ENCODE measurements at places on chromosomes 1 and 21. TPM values are rescaled to one million over a fixed set of nuclear protein-coding genes. Genes with fewer than 3 reads are reported as not detected.

DNA sequence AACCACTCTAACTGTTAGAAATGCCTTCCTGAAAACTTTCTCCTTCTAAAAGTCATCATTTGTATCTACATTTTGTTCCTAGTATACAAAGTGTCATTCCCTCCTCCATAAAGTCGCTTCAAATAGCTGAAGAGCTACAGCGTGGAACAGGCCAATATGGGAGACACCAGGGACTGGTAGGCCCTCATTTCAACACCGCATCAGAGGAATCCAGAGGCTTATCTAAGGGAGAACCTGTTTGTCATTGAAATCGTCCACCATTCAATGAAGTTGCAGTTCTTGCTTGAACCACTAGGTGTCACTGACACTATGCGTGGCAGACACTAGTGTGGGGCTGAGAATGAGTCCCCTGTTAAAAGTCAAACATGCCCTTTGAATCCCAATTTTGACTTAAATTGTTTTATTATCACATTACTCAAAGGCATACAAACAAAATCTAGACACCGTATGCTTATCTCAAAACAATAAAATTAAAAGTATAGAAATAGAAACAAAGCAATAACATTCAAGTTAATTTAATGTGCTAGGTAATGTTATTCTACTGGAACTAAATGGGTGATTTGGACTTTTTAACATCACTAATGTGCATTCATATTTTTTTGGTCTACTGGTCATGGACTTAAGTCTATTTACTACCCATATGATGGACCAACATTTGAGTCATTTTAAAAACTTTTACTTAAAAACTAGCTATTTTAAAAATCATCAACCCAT, 182.3 kb downstream of the FCRL5 start:
- peak; percentile 63 for DNase-seq

DNA sequence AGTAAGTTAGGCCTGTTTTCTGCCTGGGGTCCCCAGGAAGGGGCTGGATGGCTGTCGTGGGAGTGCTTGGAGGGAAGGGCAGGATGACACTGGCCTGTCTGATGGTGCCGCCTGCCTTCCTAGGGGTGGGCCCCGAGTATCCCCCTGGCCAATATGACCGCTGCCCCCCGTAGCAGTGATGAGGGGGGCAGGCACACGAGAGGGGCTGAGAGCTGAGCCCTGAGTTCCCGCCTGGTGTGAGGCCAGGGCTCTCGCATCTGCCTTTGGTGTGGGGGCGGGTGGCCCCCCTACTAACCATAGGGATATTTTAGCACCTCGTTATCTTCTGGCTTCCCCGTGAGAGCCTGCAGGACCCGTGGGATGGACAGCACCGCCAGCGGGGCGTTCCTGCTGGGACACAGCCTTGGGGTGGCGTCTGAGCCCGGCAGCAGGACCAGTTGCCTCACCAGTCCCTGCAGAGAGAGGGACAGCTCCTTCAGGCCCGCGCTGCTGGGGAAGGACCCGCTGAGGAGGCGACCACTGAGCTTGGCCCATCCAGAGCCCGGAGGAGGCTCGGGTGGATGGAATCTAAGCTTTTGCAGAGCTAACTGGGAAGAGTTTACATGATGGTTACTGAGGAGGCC, 10.4 kb downstream of the KRTAP10-1 start:
- peak; percentile 4 for DNase-seq

The CTSE gene
- 67.9 TPM for polyA plus RNA-seq

DNA sequence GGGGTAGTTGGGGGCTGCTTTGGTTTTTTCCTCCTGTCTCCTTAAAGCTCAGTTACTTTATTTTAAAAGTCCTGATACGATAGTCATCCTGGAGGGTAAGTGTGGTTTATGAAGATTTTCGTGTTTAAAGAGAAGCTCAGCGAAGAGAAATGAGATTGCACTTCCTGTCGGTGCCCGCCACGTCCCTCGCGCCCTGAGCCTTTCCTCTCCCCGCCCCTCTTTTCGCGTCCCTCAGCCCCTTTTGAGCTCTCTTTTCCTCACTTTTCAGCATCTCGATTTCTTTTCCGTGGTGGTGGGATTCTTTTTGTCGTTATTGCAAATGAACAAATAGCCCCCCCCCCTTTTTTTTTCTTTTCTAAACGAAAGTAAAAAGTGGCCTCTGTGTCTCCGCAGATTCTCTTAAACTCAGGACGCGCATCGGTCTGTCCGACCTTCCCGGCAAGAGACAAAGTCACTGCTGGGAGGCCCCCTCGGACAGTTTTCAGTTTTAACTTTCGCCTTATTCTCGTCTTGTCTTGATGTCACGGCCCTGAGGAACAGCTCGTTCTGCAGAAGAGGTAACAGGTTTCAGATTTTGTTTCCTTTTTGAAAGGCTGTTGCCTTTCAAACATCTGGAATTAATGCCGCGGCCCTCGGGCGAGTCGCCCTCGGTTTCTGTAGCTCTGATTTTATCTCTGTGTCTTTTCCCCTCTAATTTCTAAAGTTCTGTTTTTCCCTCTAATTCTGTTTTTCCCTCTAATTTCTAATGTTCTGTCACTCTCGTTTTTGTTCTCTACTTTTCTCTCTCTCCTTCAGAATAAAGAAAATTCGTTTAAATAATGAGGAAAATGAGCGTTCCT, 1.0 kb upstream of the DMRTA2 start:
- peak; percentile 62 for DNase-seq

DNA sequence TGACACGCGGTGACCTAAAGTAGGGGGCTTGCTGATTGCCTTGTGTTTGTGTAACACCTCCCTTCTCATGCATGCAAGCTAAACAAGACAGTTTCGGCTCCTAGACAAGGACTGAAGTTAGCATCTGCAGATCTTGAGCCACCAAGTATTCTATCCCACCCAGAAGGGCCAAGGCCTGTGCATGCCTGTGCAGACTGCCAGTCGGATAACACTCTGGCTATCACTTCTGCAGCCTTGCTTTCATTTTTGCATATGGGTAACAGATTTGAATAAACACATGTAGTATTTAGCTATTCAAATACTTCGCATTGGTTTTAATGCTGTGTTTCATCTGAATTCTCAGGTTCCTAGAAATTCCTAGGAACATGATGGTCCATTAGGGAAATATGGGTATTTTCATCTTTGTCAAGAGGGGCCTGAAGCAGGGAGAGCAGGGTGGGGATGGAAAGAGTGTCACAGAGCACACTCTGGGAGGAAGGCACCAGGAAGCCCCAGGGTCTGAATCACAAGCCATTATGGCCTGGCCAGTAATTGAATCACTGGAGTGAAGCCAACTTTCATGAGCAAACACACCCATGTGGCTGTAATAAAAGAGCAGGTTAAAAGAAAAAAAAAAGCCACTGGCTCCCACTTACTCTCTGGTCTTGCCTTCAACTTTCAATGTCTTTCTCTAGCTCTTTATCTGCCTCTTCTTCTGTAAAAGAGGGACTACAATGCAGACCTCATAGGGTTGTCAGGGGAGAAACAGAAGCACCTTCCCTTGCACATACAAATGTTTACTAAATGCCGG, 28.3 kb downstream of the GADD45A start:
- no peak for DNase-seq

The PROK1 gene
- 0.22 TPM for polyA plus RNA-seq

- no peak for DNase-seq
These were observed 2.0 kb upstream of the CD101 start for GRCh38 chr1:116999596-116999995.

- DNase-seq, result no peak
These were observed 252.2 kb downstream of the RPS6KC1 start for GRCh38 chr1:213303286-213303685.

DNA sequence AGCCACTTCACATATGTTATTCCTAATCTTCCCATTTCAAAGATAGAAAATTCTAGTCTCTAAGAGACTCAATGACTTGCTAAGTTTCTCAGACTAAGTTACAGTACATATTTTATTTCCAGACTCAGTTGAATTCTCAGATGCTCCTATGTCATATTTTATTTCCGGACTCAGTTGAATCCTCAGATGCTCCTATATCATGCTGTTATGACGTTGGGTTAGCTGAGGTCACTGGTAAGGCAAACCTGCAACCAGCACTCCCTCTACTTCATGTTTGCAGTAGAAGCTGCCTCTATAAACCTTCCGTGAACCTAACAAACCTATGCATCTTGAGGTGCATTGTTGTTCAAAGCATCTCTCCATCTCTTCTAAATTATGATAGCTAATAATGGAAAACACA, 187.1 kb upstream of the SGIP1 start:
- no peak for DNase-seq

DNA sequence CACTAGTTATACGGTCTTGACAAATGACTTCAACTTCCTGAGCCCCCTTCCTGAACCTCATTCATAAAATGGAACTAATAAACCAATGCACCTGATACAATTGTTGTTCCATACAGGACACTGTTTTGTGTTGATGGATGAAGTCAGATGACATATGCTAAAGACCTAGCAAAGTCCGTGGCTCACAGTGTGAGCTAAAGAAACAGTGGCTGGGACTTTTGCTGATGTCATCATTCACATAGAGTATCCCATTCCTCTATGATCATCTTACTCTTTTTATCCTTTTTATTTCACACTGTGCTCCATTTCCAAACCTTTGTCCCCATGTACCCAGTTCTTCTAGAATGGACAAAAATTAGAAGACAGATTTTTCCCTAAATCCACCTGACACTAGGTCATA, 83.7 kb upstream of the KAZN start:
- no peak for DNase-seq

DNA sequence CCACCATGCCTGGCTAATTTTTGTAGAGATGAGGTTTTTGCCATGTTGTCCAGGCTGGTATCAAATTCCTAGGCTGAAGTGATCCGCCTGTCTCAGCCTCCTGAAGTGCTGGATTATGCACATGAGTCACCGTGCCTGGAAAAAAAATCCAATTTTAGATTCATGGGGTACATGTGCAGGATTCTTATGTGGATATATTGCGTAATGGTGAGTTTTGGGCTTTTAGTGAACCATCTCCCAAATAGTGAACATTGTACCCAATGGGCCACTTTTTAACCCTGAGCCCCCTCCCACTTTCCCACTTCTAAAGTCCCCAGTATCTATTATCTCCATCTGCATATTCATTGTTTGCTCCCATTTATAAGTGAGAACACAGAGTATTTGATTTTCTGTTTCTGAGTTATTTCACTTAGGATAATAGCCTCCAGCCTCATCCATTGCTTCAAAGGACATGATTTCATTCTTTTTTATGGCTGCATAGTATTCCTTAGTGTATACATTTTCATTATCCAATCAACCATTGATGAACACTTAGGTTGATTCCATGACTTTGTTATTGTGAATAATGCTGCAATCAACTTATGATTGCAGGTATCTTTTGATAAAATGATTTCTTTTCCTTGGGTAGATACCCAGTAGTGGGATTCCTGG, 104.4 kb downstream of the MAP3K21 start:
- DNase-seq, result no peak

The LRRC53 gene
- polyA plus RNA-seq, result not detected

- no peak for DNase-seq
These were observed 43.6 kb downstream of the C21orf91 start for GRCh38 chr21:17775431-17776126.

- DNase-seq, result no peak
These were observed 119.1 kb downstream of the ACTL8 start for GRCh38 chr1:17874231-17874630.

- no peak for DNase-seq
These were observed 63.8 kb downstream of the LAMC1 start for GRCh38 chr1:183087001-183087400.

- no peak for DNase-seq
These were observed 1252.1 kb upstream of the ADGRL4 start for GRCh38 chr1:80258659-80259058.

GRCh38 chr1:85047472-85048295, 616 bp downstream of the MCOLN3 start:
- DNase-seq, result peak; percentile 30

DNA sequence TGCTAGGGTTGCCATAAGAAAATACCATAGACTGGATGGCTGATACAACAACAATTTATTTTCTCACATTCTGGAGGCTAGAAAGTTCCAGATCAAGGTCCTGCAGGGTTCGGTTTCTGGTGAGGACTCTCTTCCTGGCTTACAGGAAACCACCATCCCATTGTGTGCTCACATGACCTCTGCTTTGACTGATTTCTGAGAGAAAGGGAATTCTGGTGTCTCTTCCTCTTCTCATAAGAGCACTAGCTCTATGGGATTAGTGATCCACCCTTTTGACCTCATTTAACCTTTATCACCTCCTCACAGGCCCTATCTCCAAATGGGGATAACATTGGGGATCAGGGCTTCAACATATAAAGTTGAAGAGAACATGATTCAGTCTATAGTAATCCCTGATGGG, 47.5 kb downstream of the MRPL39 start:
- no peak for DNase-seq

- no peak for DNase-seq
These were observed 38.0 kb downstream of the EBNA1BP2 start for GRCh38 chr1:43134068-43134467.

The KISS1 gene
- 3.4 TPM for polyA plus RNA-seq

DNA sequence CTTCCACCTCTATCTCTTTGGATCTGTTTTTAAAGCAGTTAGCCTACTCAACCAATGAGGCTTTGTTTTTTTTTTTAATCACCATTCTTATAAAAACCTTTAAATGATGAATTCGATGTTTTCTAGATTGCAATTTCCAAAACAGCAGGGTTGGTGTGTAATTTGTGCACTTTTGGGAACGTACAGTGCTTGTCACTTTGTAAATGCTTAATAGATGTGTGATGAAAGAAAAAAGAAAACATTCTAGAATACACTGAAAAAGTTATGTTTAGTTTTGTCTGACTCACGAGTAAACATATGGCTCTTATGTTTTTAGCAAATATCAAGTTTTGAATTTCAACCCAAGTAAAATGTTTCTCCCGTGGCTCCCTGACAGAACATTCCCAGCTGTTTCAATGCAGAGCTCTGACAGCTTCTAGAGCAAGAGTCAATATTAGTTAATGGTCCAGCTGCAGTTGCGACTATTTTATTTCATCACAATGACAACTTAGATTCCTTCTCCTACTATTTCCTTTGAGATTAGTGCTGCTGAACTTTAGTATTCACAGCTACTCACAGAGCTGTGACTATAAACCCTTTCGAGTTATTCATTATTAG, 362.5 kb upstream of the ADAMTS5 start:
- DNase-seq, result peak; percentile 93

- peak; percentile 2 for DNase-seq
These were observed 114.3 kb downstream of the DMRTB1 start for GRCh38 chr1:53573522-53573921.

- DNase-seq, result no peak
These were observed 25.2 kb upstream of the CDCA8 start for GRCh38 chr1:37667023-37667671.

GRCh38 chr21:43921979-43922945, 57.2 kb downstream of the AGPAT3 start:
- no peak for DNase-seq

The SEMA6C gene
- 6.7 TPM for polyA plus RNA-seq

DNA sequence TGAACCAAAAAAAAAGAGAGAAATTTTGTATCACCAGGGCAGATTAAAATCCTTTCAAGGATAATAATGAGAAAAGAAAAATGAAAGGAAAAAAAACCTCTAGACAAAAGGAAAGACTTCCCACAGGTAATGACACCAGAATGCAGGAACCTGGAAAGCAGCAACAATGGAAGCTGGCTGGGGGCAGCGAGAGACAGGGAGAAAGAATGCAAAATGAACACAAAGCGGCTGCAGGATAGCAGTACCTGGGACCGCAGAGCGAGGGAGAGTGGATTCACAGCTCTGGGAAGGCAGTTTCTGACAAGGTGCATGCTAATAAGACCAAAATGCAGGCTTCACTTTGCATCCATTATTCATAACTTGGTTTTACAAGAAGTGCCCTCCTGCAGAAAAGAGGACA, 349.0 kb downstream of the SIPA1L2 start:
- no peak for DNase-seq

- no peak for DNase-seq
These were observed 128.0 kb downstream of the SETD4 start for GRCh38 chr21:35932232-35932911.

The RNF11 gene
- 62.8 TPM for polyA plus RNA-seq

- no peak for DNase-seq
These were observed 13.4 kb upstream of the PEF1 start for GRCh38 chr1:31657972-31658510.

Data from lung (tissue), 17 donors.